Skin of body (tissue), 3 donors: ENCODE measurements at places on chromosomes 7 and 10. TPM values are rescaled to one million over a fixed set of nuclear protein-coding genes. Genes with fewer than 3 reads are reported as not detected.

SLC25A28 gene
- total RNA-seq: 22.8 TPM

MTPN gene
- total RNA-seq: 76.2 TPM

TRDMT1 gene
- total RNA-seq: 17.7 TPM

ADARB2 gene
- total RNA-seq: 0.10 TPM

- DNase-seq: no peak
Observed at GRCh38 chr10:127999297-128000129, 92.6 kb downstream of the PTPRE start.

- no peak for DNase-seq
Observed at GRCh38 chr10:8071006-8071405, 16.5 kb downstream of the GATA3 start.

DNA sequence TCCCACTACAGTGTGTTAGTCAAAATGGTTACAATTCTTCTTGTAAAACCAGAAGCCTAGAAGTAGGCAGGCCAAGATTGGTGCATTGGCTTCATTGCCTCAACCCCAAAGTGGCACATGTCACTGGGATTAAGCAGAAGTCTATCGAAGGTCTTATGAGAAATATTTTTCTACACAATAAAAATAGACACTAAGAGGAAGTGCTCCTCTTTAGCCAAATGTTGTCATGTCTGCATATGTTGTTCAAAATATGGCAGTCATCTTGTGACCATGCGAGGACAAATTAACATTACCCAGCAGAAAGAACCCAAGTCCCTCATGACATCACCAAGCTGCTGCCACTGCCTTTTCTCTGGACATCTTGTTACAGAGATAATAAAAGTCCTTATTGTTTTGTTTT lies 6.3 kb upstream of the NSMCE4A start:
- no peak for DNase-seq

GRCh38 chr7:157016352-157017041 lies 6.0 kb upstream of the MNX1 start:
- DNase-seq: no peak
